NCI-H1048 (cell line): ENCODE measurements at places on chromosomes 13 and 19.

DNA sequence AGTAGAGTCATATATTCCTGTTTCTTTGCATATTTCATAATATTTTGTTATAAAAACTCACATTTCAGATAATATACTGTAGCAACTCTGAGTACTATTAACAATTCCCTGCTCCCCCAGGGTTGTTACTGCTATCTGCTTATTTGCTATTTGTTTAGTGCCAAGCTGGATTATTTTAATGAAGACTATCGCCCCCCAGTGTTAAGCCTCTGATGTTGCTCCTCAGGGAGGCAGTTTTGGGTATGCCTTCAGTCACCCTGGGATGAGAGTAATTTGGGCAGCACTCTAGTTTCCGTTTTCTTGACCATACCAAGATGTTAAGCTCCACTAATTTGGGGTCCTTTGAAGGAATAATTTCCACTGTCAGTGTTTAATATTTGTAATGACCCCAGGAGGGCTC lies 46.0 kb downstream of the MICU2 start:
- no peak for DNase-seq

GRCh38 chr13:21949818-21950429 lies 279.1 kb downstream of the FGF9 start:
- no peak for DNase-seq

GRCh38 chr19:1921825-1922224 lies 16.6 kb downstream of the ADAT3 start:
- no peak for DNase-seq

- no peak for DNase-seq
Observed at GRCh38 chr13:61935710-61936109, 520.1 kb upstream of the PCDH20 start.

DNA sequence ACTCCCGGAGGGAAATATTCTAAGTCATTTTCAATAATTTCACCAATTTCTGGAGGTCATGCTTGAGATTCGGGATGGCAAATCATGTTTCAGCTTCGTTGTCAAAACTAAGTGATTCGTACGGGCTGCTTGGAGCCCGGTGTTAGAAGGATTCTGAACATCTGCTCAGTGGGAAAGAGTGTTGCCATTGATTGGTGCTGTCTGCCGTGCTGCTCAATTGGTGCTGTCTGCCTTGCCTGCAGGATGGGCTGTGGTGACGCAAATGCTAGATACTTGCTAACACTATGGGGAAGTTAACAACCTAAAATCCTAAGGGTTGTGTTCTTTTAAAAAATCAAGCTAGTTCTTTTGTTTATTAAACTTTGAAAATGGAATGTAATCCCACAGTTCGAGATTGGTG lies 17.3 kb upstream of the CACNG8 start:
- no peak for DNase-seq

- no peak for DNase-seq
Observed at GRCh38 chr19:1087813-1088415, 7.3 kb downstream of the POLR2E start.

DNA sequence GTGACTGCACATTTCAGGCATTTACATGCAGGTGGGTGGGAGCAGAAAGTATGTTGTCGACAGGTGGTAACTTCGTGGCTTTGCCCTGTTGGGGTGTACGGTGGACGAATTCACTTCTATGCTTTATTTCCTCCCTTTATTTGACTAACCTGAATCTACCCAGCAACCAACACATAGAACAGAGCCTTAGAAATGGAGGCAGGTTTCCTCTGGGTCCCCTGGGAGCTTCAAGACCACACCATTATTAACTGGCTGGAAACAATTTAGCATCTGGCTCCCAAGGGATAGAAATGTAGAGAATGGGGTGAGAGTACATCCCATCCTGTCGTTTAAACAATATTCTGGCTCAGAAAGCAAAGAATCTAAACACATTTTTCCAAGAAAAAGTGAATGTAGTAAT lies 244.4 kb downstream of the DLEU7 start:
- DNase-seq = no peak

DNA sequence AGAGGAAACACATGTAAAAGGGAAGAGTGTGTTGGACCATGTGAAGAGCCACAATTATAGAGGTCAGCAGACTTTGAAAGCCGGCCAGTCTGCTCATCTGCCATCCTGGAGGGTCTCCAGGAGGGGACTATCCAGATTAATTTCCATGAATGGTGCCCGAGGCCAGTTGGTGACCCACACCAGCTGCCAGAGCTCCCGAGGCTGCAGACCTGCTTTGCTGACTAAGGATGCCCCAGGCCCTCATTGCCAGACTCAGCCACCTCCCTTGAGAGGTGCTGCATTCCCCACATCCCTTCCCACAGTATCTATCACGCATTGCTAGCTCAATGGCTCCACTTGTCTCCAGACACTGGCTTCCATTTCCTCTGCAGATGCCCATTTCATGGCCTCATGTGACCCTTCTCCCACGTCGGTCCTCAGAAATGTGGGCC lies 110.3 kb downstream of the NALCN start:
- DNase-seq = no peak

DNA sequence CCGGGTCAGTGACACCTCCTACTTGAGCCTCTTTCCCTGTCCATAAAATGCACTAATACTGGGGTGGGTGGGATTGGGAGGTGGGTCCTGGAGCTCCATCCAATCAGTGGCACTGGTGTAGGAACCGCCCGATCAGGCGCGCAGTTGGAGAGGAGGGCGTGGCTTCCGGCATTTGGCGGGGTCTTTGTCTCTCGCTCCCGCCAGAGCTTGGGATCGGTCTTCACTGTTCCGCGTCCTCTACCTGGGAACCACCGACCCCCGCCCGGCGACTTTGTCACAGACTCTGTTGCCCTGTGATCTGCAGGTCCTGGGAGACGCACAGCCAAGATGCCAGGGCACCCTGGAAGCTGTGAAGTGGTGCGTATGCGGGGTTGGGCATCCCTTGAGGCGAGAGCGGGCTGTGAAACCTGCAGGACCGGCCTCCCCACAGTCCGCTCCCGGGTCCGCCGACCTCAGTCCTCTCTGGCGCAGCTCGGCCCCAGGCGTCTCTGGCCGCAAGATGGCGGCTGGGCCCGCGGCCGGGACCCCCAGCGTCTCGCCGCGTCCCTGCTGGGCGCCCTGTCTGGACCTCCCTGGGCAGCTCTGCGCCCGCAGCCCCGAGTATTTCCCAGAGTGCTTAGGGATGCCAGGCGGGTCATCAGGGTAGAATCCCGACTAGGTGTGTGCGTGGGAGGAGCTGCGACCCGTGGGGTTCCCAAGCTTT lies 41.6 kb upstream of the ZNF730 start:
- no peak for DNase-seq

DNA sequence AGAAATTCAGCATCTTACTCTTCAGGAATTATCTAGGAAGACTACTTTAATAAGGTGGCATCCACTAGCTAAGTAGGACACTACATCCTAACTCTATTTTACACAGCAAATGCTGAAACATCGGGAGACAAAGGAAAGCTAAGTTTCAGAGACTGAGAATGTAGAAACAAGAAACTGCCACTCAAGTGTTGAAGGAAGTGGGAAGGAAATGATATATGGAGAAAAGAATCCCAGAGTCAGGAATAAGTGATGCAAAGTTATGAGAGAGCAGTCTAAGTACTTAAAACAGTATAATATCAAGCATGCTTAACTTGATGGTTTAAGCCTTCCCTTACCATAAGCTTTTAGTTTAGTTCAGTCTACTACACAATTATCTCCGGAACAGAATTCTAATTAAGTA lies 52.4 kb downstream of the RBM26 start:
- no peak for DNase-seq

DNA sequence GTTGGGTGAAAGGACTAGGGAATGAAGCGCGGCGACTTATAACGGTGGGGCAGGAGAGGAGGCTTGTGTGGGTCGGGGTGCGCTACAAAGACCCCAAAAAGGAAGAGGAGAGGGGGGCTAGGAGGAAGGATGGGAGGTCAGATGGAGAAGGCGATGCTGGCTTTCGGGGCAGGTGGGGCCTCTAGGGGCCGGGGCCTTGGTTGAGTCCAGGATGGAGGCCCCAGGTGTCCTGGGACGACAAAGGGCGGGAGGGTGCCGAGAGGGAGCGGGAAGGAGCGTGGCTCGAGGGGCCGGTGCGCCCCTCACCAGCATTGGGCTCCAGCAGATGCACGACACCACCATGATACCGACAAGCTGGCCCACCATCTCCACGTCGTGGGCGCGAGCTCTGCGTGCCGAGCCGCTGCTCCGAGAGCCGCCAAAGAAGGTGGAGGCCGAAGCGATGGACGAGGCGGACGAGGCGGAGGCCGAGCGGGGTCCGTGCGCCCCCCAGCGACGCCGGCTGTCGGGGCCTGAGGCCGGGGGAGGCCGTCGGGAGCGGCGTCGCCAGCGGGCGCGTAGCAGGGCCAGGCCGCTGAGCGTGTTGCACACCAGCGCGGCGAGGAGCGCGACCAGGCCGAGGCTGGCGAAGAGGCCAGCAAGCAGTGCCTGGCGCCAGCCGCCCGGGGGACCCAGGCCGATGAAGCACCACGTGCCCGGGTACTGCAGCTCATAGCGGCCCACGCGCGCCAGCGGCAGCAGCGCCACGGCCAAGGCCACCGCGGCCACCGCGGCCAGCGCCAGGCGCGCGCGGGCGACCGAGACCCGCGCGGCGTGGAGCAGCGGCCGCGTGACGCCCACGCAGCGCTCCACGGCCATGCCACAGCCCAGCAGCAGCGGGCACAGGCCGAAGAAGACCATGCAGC lies 1.8 kb downstream of the PTGER1 start:
- no peak for DNase-seq

- no peak for DNase-seq
Observed at GRCh38 chr19:54408456-54409026, 6.7 kb upstream of the TTYH1 start.

- no peak for DNase-seq
Observed at GRCh38 chr13:76231522-76232167, 595.5 kb downstream of the LMO7 start.

- no peak for DNase-seq
Observed at GRCh38 chr13:51682686-51683085, 98.4 kb downstream of the WDFY2 start.

DNA sequence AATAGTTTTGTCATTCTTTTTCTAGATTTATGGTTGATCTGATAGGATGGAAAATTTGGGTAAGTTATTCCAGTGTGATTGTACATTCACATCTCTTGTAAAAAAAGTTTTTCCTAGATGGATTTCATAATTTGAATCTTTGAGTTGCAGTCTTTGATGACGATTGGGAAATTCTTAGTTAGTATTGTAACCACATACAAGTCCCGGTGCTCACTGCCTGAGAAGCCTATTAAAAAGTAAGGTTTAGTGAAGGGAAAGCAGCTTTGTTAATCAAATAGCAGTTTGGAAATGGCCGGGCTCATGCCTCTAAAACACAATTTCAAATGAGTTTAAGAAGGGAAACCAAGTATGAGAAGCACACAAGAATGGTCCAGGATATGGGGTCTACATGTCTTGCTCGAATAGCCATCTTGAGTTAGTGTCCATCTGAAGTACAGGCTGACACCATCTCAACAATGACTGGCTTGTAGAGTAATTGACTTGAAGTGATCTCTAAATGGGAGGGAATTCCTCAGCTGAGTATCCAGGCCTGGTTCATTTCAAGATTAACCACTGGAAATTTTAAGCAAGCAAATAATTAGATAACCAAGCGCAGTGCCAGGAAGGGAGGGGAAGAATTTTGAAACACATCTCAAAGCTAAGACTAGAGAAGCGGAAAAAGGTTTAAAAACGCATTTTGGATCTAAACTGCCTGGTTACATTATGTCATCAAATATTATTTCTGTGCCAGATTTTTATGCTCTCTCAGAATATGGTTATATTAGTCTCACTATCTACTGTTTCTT lies 1145.6 kb upstream of the MIR17HG start:
- DNase-seq = no peak

- no peak for DNase-seq
Observed at GRCh38 chr19:1864480-1865171, 1.2 kb upstream of the KLF16 start.

DNA sequence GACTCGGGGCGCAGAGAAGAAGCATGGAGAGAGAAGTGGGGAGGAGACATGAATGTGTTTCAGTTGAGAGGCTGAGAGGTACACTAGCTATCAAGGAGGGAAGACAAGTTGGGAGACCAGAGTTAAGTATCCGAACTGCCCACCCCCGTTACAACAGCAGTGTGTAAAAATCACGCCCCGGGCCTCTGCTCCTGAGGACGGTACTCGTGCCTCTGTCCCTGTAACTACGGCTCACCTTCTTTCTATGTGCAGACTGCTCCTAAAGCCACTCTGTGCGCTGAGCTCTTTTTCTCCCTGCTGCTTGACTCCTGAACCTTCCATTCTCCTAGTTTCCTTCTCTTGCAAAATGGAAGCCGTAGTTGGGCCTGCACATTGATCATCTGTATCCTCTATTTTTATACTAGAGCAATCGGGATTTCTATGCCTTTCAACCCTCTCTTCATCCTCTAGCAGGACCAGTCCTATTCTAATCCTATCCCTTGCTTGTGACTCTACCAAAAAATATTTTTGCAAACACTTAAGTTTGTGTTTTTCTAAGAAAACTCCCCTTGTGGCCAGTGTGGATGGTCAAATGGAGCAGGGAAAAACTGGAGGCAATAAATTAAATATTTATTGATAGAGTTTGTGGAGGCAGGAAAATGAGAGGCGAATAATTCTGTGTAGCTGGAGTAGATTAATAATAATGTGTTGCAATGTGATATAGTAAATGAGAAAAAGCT lies 569 bp downstream of the POLR1D start:
- no peak for DNase-seq

DNA sequence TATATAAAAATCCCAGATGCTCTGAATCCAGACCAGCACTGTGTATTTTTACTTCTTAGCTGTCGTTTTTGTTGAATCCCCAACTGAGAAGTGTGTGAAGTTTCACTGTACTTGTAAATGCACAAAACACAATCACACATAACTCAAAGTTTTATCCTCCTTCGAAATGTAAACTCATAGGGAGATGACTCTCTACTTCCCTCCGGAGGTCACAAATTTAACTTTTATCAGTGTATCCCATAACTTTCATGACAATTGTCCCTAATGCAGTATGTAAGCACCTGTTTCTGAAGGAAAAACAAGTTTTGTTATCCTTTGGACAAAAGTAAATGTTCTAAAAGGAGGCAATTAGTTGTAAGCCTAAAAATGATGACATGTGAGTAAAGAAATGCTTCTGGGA lies 665.0 kb upstream of the SLITRK6 start:
- DNase-seq = no peak

- DNase-seq = no peak
Observed at GRCh38 chr13:41915081-41915480, 45.8 kb downstream of the VWA8 start.

DNA sequence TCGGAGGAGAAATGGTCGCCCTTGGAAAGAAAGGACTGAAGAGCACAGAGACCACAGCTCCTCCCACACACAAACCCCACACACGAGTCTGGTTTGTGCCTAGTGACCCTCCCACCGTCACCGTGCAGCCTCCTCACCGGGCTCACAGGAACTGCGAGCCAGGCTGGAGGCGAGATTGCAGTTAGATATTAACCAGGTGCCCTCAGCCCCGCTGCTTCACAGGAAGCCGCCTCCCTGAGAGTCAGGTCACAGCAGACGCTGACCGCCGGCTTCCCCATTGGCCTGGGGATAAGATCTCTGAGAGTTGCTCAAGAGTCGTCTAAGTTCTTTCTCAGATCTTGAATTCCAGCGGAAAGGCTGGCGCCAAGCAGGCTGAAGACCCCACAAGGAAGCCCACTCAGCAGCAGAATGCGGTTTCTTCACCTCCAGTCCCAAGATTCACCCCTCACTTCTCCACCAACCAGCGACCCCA lies 870 bp downstream of the ZNF44 start:
- DNase-seq = no peak
